ENCODE measurements at places on chromosomes 11 and 22. TPM values are rescaled to one million over a fixed set of nuclear protein-coding genes. Genes with fewer than 3 reads are reported as not detected.

DNA sequence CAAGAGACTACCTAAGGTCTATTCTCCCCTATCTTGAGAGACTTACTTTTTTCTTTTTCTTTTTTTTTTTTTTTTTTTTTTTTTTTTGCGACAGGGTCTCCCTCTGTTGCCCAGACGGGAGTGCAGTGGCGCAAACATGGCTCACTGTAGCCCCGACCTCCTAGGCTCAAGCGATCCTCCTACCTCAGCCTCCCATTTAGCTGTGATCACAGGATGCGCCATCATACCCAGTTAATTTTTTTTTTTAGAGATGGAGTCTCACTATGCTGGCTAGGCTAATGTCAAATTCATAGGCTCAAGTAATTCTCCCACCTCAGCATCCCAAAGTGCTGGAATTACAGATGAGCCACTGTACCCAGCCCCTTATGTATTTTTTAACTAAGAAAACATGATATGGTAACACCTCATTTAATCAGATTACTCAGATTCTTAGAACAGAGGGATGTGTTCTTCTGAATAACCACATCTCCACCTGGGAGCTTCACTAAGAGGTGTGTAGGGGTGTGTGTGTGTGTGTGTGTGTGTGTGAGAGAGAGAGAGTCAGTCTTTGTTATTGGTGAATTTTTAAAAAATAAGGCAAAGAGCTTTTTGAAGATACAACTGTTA lies 102.9 kb downstream of the USP35 start:
- DNase-seq: no peak

NRXN2 gene
- not detected for total RNA-seq

DNA sequence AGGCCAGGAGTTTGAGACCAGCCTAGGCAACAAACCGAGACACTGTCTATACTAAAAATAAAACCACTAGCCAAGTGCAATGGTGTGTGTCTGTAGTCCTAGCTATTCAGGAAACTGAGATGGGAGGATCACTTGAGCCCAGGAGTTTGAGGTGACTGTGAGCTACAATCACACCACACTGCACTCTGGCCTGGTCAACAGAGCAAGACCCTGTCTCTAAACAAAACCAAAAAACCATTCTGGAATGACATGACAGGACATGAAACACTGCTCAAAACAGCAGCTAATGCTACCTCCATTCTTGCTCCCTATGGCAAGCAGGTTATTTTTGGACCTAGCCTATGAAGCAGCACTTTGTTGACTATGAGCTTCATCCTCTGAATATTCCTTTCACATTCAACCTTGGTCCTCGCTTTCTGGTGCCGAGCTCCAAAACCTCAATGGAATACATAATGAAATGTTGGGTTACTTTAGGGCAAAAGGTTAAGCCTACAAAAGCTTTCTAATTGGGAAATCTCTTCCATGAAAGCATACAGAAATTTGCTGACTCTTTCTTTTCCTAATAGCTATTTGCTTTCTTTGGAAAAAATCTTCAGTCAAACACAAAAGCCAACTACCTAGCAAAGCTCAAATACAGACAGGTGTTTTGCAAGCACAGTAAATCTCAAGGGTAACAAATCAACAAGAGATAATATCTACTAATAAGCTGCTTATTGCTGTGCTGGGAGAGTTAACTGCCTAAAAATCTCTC lies 21.1 kb downstream of the SIK3 start:
- no peak for DNase-seq

DNA sequence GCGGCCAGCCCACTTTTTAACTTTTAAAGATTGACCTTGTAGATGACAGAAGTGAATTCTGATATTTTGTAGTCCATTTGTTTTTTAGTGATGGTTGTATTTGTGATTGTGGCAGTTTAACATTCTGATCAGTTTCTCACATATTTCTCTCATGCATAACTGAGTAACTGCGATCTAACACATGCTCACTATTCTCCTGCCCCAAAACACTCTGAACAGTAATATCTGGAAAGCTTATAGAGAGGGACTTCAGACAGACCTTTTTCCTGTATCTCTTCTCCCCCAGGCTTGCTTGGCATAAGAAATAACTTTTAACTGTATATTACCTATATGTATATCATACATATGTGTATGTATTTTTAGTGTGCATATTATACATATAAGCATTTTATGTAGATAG lies 37.3 kb upstream of the MYO18B start:
- DNase-seq: no peak

MS4A12 gene
- total RNA-seq: not detected

DNA sequence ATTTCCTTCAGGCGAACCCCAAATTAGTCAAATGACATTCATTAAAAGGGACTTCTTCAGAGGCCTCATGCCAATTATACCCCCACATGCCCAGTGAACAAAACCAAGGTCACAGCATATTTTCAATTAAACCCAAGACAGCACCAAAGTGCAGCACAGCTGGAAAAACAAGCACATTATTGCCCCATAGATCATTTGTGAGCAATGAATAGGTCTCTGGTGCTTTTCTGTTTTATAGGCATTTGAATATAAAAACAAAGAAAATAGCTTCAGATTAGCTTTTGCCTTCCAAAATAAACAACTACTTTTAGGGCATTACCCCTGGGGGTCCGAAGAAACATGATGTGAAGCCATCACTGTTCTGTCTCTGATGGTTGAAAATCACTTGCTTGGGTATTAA lies 1319.9 kb downstream of the LRRC4C start:
- no peak for DNase-seq

DNA sequence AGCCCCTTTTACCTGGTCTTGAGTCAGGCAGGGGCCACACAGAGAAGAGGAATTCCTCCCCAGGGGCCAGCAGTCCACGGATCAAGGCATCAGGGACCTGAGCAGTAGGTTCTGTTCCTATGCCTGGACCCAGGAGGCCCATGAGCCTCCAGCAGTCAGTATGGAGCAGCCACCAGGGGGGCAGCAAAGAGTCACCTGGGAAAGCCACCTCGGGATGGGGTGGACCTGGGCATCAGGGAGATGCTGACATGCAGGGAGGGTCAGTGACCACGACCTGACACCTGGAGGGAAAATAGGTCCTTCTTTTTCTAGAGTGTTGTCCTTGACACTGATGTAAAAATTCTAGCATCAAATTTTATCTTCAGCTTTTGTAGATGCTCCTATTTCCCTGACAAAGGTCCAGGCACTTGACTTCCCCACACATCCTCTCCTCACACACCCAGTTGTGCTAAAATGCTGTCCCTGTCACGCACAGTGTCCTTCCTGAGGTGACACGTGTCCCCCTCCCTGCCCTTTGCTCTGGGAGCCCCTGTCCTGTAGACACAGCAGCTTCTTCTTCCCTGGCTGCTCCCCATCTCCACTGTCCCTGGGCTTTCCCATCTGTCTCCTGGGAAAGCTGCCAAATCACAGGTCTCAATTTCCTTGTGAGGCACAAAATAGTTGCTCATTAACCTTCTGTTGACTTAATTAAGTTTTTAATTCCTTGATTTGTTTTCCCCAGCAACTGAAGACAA lies 70.0 kb upstream of the IGLL5 start:
- no peak for DNase-seq

HYOU1 gene
- total RNA-seq: 85.8 TPM

POTEH gene
- total RNA-seq: not detected

DNA sequence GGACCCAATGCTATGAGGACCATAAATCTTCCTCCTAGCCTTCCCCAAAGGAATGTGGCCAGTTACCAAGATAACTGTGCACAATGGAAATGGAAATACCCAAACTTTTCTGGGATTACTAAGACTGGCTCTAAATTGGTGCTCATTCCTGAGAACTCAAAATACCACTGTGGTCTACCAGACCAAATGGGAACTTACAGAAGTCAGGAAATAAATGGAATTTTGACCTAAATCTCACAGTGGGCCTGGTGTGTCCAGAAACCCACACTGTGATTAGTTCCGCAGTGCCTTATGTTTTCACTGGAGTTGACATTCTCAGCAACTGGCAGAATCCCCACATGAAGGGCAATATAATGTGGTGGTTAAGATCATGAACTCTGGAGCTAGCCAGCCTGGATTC lies 99.4 kb upstream of the ZC3H12C start:
- DNase-seq: no peak

MYOD1 gene
- not detected for total RNA-seq

RTN4R gene
- 3.9 TPM for total RNA-seq

DNA sequence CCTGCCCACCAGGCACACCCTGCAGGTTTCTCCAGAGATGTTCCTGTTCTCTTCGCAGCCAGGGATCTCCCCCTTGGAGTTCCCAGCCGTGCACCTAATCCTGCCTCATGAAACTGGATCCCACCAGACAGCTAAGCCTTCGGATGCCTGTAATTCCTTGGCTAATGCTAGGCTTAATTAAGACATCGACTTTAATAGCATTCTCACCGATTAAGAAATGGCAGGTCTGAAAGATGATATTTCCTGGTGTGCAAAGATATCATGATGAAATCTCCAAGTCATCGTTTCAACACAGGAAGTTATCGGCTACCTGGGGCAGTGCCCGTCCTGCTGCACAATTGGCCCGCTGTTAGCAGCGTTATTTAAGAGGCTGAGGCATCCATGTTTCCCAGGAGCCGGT lies 41.5 kb upstream of the CCND1 start:
- no peak for DNase-seq

DNA sequence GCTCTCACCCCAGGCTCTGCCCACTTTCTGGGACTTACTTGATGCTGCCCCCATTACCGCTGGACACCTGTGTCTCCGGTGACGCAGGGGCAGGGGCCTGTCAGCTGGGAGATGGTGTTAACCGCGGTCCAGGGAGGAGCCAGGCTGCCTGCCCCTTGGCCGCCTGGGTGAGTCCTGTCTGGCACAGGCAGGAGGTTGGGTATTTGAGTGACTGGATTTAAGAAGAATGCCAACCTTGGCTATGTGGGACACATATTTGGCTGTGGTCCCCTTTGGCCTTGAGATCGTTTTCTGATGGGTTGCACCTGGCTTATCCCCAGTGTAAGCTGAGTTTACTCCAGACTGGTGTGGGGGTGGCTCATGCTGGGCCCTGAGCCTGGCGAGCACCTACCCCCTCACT lies 2.5 kb downstream of the MUC6 start:
- DNase-seq: no peak

DNA sequence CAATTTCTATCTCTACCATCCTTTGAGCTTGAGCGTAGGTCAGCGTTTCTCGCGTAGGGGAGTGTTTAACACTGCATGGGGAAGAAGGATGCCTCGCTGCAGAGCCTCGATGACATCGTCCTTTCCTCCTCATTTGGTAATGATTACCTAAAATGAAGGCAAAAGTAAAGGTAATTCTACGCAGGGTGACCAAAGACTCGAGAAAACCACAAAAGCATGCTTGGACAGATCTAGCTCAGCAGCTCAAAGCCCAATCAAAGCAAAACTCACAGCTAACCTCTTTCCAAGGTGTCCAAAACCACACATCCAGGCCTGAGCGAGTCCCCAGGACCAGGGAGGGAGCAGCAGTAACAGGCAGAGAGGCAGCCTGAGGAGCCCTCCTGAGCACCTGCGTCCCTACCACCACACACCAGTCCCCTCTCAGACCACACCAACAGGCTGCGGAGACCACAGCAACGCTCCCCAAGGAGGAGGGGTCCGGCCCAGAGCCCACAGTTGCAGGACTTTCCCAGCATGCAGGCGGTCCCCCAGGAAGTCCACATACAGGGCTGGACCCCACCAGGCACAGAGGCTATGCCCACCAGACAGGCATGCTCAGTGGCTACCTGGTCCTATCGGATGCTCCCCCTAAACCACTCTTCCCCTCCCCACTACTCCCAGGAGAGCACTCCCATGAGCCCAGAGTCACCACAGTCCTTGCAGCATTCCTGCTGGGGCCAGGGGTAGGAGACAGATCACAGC lies 3.3 kb downstream of the BRD1 start:
- no peak for DNase-seq

OMP gene
- 1.1 TPM for total RNA-seq

SULT4A1 gene
- total RNA-seq: not detected

IGLL1 gene
- not detected for total RNA-seq

GRCh38 chr11:124882339-124883071 lies 15.2 kb downstream of the ROBO4 start:
- DNase-seq: no peak

DNA sequence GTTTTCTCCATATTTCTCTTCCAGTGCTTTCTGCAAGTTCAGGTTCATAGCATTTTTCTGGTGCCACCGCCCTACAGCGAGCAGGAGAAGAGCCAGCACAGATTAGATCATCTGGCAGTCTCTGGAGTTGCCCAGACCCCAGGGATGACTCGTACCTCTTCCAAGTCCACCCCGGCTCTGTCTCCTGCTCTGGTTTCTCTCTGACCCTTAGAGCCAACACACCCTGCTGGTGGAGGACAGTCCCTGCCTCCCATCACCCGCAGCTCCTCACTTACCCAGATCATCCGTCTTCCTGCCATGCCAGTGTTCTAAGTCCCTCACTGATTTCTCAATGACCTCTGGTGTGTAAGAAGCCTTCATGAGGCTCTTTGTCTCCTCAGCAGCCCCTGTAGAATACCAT lies 28.0 kb downstream of the TST start:
- no peak for DNase-seq

DNA sequence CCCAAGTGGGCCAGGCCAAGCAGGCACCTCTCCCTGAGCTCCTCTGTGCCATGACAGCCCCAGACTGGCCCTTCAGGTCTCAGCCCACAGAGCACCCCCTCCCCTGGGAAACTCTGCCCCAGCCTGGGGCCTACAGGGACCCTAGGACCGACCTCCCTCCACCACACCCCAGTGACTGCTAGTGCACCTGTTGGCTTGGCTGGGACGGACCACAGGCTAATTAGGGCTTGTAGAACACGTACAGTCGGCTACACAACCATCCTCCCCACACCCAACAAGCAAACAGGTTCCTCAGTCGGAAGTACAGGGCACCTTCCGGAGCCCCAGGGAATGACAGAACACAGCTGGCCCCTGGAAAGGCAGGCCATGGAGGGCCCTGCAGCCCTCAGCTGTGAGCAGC lies 4.3 kb downstream of the SBF1 start:
- no peak for DNase-seq

TUB gene
- total RNA-seq: 6.1 TPM

CXCR5 gene
- not detected for total RNA-seq
